ENCODE measurements at places on chromosomes 4 and X.
A peak's percentile ranks its signal among the peaks of the same experiment; 100 is the strongest.

DNA sequence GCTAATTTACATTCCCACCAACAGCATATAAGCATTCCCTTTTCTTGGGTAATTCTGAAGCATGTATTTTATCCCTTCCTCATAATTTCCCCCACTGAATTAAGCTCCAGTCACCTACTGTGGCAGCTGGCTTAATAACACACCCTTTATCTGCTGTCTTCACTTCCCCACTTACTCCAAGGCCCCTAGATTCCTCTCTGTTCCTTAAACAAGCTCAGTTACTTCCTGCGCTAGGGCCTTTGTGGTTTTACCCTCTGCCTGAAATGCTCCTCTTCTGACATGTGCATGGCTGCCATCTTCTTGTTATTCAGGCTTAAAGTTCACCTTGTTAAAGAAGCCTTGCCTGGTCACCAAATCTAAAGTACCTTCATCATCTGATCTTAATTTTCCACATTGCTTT, 47.2 kb upstream of the RPS6KA3 start:
- no peak for DNase-seq

GRCh38 chrX:113929004-113929403, 654.9 kb upstream of the HTR2C start:
- peak; percentile 10 for DNase-seq

GRCh38 chrX:106626789-106627188, 15.0 kb downstream of the RADX start:
- DNase-seq: no peak

DNA sequence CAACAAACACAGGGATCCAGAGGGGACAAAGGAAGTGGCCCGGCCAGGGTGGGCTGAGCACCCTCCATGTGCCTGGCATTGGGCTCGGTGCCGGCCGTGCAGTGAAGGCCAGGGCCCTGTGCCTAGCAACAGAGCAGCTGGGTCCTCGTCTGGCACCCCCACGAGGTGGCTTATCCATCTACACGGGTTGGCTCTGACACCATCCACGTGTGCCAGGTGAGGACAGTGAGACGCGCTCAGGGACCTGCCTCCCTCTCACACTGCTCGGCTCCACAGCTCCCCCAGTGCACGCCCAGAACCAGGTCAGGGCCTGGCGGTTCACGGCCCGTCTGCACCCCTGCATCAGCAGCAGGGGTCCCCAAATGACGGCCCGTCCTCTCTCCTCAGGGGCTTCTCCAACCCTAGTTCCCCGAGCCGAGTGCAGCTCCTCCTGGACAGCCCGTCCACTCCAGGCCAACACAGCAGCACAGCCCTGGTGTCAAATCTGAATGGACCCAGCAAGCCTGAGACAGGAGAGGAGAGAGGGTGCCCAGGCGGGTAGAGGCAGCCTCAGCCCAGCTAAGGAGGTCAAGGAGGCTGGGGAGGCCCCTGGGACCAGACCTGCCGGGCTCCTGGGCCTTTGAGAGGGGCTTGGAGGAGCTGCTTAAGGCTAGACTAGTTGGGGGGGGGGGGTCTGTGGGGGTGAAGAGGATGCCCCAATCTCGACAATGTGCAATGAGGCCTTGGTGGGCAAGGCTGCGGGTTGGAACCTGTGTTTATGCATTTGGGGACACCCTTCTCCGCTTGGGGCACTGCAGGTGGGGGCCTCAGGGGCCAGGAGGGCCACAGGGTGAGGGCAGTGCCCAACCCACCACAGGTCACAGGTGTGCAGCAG, 113.6 kb downstream of the FAM53A start:
- no peak for DNase-seq

GRCh38 chrX:20685652-20686051, 418.9 kb upstream of the RPS6KA3 start:
- no peak for DNase-seq

DNA sequence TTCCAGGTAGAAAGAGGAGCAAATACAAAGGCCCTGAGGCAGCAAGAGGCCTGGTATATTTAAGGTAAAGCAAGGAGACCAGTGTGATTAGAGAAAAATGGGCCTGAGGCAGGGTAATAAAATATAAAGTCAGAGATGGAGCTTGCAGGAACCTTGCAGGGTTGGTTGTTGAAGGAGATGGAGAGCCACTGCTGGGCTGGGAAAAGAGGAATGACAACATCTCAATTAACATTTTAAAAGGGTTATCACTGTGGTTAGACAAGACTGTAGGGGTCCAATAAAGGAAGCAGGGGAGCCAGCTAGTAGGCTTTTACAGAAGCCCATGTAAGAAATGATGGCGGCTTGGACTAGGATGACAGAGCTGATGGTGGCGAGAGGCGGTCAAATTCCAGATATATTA, 205.5 kb upstream of the MBNL3 start:
- DNase-seq: no peak

All from AG09309 (cell line).